ENCODE measurements at places on chromosomes 12 and 14.

- no peak for DNase-seq
Observed at GRCh38 chr12:91940826-91941570, 204.6 kb downstream of the BTG1 start.

- DNase-seq: no peak
Observed at GRCh38 chr14:84037593-84037992, 1492.4 kb upstream of the FLRT2 start.

GRCh38 chr14:61380984-61381383 lies 59.6 kb downstream of the PRKCH start:
- DNase-seq: no peak

GRCh38 chr14:35299708-35300107 lies 7.5 kb downstream of the PSMA6 start:
- DNase-seq: no peak

DNA sequence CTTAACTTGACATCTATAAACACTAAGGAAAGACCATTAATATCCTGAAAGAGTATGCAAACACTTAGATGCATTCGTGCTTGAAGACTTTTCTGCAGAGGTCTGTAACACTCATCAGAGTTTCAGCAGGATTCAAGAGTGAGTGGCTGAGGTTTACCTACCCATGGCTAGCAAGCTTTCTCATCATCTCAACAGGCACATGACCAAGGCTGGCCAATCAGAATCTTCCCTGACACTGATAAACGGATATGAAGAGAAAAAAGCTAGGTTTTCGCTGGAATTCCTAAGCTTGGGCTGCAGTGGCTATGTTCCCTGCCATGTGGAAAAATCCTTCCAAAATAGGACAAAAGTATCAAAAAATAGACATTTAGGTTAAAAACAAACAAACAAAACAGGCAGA lies 162.1 kb upstream of the USP15 start:
- no peak for DNase-seq
